ENCODE measurements at places on chromosomes 2 and 18.

GRCh38 chr2:143514413-143514812 lies 385.2 kb downstream of the ARHGAP15 start:
- DNase-seq: no peak

- DNase-seq: no peak
Measured at GRCh38 chr2:175930504-175930903, 71.6 kb downstream of the LNPK start.

- no peak for DNase-seq
Measured at GRCh38 chr2:190355968-190356644, 12.7 kb downstream of the INPP1 start.

- DNase-seq: no peak
Measured at GRCh38 chr2:153403940-153404339, 74.6 kb downstream of the RPRM start.

DNA sequence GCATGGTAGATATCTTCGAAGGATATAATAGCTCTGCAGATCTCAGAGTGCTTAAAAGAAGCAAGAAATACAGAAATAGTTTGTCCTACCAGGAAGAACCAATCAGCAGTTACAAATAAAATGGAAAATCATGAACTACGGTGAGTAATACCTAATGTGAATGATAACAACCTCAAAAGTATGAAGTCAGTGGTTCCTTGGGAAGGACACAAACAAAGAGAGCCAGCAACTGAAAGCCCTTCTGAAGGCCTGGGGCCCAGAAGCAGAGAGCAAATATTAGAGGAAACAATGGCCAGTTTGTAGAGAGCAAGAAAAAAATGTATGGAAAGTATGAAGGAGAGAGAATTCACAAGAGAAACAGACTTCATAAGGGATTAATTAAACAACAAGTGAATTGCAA lies 226.8 kb upstream of the CHST9 start:
- no peak for DNase-seq

- no peak for DNase-seq
Measured at GRCh38 chr2:70513738-70514137, 39.9 kb downstream of the TGFA start.

DNA sequence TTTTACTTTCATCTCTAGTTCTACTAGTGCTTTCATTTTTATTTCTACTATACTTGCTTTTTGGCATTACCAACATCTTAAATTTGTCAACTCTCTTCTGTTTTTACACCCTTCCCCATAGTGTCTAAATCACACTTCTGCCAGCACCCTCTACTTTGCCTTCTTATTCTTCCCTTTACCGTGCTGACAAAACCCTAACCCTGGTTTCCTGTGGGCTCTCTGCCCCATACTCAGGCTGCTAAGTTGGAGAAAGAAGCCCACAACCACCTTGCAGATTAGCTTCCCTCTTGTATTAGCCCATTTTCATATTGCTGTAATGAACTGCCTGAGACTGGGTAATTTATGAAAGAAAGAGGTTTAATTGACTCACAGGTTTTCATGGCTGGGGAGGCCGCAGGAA lies 24.8 kb downstream of the GIGYF2 start:
- no peak for DNase-seq

GRCh38 chr2:175154661-175155082 lies 13.3 kb downstream of the ATF2 start:
- peak; percentile 41 for DNase-seq
